ENCODE measurements at places on chromosomes 13 and 19.

DNA sequence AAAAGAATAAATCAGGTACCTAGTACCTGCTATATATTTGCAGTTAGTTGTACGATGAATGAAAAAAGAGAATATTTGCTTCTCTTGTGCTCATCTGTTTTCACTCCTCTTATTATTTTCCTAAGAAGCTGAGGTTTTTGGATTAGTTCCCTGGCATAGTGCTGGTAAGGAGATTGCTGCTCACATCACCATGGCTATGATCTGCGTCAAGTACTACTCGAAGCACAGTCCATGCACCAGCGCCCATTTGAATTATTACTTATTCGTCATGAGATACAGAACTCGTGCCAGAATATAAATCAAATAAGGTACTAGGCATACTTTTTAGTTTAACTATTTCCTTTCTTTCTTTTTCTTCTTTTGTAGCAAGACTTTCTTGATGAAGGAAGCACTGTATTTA is 7.1 kb downstream of the SERTM1 start:
- no peak for DNase-seq

- DNase-seq, result no peak
Measured at GRCh38 chr19:52988506-52988905, 25.2 kb upstream of the ERVV-1 start.

DNA sequence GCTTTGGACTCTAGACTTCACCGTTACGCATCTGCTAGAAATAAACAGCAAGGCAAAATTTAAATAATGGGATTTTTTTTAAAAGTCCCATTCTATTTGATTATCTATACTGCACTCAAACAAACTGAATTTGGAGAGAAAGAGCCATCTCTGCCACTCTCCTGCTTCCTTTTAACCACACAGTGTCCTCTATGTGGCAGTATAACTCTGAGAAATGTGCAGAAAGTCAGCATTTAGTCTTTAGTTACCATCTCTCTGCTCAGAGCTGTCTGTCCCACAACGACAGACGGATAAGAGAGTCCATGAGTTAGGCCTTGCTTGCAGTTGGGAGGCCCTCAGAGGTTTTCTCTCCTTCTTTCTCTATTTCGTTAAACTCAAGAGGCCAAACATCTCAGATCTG is 21.2 kb downstream of the CCNA1 start:
- DNase-seq, result no peak

DNA sequence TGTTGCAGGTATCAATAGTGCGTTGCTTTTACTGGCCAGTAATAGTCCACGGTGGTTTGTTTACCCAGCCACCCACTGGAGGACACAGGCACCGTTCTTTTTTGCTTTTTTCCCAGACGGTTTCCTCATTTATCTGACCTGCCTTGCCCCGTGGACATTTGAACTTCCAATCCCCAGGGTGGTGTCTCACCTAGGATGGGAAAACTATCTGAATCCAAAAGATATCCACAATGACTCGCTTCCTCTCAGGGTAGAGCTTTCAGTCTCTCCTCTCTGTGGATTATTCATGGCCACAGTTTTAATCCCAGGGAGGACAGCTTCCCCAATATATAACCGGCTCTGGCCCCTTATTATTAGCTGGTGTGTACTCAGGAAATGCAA is 170.8 kb downstream of the FOXO1 start:
- DNase-seq, result no peak

- DNase-seq, result no peak
Measured at GRCh38 chr13:45109102-45109720, 11.1 kb upstream of the GTF2F2 start.

DNA sequence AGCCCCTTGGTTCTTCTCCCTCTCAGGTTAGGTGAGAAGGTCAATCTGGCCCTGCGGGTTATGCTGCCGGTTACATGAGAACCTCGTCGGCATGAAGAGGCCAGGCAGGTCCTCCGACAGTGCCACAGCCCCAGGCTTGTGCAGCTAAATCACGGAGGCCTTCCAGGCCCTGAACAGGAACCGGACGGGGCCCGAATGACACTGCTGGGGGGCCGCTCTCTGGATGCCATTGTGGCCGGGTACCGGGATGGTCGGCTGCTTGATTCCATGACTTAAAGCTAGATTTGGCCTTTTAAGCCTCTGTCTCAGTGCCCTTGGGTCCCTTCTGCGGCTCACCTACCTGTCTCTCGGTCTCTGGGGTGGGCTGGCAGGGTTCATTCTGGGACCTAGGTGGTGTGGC is 48.4 kb downstream of the C1QTNF9 start:
- DNase-seq, result no peak

GRCh38 chr13:40979232-40979631 is 39.9 kb downstream of the ELF1 start:
- peak; percentile 21 for DNase-seq

GRCh38 chr13:43830497-43830881 is 43.7 kb upstream of the ENOX1 start:
- no peak for DNase-seq

DNA sequence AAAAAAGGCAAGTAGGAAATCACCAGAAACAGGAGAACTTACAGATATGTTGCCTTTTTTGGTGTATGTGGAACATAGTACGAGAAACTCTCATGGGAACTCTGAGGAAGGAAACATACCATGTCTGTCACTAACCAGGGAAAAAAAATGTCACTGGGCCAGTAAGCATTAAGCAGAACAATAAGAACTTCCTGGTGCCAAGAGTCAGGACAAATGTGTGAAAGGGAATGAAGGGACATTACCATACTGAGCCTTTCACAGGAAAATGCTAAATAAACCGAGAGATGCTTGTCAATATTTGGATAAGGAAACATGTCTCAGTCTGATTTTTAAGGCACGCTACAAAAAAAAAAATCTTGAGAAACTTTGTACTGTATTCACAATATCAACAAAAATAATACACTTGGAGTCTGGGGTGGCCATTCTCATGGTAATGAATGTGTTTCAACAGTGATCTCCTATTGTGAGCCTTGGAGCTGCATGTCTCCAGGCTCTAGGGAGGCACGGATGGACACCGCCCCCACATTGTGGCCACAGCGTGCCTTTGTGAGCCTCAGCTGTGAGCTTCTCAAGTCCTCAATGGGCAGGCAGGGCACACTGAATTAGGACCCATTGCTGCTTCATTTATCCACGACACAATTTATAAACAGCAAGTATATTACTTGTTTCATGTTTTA is 113.0 kb upstream of the ARGLU1 start:
- DNase-seq, result no peak

GRCh38 chr19:51627491-51628138 is 2.6 kb downstream of the SIGLEC5 start:
- no peak for DNase-seq

DNA sequence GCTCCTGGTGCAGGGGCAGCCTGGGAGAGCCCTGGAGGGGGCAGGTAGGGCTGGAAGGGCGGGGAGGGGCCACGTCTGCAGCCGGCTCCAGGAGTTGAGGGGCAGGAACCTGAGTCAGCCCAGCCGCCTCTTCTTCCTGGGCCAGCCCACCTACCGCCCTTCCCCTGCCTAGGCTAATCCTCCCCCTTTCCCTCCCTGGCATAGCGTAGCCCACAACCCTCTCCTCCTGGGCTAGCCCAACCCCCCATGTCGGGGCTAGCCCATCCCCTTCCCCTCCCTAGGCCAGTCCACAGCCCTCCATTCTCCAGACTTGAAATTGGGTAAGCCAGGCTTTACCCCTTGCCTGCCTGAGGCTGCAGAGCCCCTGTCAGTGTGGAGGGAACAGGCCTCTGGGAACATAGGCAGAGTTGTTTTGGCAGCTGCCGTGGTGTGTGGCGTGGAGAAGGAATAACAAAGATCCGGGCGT is 20.6 kb upstream of the WDR18 start:
- DNase-seq, result no peak

DNA sequence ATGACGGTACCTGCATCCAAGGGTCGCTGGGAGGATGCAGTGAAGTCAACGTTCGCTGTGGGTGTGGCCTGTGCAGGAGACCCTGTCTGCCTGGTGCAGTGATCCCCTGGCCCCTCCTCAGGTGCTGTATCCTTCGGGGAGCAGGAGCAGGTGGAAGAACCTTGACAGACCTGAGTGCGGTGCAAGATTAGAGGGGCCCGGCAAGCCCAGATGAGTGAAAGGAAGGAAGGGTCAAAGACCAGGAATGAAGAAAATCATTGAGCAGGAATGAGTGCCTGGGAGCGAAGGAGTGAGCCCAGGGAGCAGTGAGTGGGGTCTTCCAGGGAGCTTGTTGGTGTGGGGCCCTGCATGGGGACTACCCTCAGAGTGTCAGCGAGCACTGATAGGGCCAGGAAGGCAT is 12.7 kb downstream of the B3GNT8 start:
- DNase-seq, result no peak

DNA sequence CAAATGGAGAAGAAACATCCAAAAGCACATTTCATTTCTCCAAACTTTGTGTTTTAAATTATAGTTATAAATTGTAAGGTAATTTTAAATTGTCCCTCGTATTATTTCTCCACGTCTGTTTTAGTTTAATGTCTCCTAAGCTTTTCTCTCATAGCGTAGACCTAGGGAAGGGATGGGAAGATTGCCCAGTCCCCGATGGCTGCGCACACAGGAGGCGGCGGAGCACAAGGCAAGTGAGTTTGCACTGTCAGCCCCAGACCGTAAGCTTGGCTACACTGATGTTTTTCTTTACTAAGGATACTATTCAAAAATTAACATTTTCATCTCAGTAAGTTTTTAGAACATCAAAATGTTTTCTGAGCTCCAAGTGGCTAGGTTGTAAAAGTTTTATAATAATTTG is 72.3 kb downstream of the GPR12 start:
- DNase-seq, result no peak

- DNase-seq, result no peak
Measured at GRCh38 chr19:50362656-50363424, 2.6 kb downstream of the NAPSA start.

DNA sequence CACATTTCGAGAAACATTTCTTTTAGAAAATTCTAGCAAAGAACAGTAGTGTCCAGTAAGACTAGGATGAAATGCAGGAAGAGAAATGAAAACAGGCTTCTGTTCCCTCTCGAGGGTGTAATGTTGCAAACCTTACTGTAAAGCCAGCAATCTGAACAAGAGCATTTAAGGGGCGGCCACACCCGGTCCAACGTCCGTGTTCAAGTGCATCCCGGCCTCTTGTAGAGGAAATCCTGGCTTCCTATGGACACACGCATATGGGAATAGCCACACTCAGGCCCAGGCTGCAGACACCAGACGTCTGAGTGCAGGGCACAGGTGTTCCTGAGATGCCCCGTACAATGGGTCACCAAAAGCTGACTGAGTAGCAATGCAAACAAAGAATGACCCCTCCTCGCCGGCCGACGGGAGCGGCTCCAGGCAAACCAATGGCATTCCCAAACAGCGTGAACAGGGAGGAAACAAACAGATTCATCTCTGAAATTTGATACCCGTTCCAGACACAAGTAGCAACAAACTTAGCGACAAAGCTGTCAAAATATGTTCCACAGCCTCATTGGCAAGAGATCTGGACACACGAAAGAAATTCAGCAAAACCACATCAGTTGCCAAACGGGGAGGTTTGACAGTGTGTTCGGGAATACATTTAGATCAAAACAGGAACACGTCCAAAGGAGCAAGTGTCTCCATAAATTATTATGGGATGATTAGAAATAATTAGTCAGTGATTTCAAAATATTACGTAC is 278.6 kb upstream of the TSHZ3 start:
- DNase-seq, result no peak

- DNase-seq, result no peak
Measured at GRCh38 chr13:102707467-102707866, 12.6 kb upstream of the METTL21C start.

DNA sequence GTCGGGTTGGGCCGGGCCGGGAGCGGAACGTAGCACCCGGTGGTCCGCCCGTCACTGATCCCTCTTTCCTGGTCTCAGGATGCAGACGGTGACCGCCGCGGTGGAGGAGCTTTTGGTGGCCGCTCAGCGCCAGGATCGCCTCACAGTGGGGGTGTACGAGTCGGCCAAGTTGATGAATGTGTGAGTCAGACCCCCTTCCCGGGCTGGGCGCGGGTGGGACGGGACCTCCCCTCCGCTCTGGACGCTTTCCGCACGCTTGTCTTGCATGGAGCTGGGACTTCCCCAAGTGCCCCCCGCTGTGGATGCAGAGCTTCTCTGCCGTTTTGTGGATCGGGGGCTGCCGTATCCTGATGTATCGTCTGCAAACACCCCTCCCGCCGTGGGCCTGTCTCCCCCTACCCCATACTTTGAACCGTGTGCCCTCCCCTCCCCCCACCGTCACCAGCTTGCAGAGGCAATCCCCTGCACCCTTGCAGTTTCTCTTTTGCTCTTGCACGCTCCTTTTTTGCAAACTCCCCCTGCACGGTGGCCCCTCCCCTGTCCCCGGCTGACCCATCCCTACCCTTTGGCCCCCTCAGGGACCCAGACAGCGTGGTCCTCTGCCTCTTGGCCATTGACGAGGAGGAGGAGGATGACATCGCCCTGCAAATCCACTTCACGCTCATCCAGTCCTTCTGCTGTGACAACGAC is 669 bp downstream of the GADD45B start:
- peak; percentile 66 for DNase-seq

GRCh38 chr13:48377857-48378256 is 35.1 kb downstream of the LPAR6 start:
- DNase-seq, result no peak
